Activated T-cell treated with anti-CD3 and anti-CD28 coated beads for 4 hours (primary cell): ENCODE measurements at places on chromosomes 3 and 15.

DNA sequence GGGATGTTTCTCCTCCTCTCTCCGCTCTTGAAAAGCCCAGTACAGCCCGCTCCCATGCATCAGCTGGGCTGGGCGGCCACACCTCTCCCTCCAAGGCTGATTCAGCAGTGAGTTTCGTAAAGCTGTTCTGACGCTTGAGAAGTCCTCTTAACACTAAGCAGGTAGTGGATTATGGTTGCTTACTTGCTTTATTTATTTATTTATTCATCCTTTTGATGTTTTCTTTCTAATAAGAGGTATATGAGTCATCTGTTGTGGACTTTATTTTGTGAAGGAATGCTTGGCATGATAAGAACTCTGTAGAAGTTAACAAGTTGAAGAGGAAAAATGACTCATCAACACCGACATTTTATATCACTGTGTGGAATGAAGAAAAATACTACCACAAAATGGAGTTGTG lies 285.0 kb downstream of the SQOR start:
- no peak for DNase-seq

- DNase-seq: no peak
These were observed 44.2 kb upstream of the ATG7 start for GRCh38 chr3:11228041-11228440.

- no peak for DNase-seq
These were observed 19.2 kb upstream of the PLA2G4F start for GRCh38 chr15:42175671-42176070.

DNA sequence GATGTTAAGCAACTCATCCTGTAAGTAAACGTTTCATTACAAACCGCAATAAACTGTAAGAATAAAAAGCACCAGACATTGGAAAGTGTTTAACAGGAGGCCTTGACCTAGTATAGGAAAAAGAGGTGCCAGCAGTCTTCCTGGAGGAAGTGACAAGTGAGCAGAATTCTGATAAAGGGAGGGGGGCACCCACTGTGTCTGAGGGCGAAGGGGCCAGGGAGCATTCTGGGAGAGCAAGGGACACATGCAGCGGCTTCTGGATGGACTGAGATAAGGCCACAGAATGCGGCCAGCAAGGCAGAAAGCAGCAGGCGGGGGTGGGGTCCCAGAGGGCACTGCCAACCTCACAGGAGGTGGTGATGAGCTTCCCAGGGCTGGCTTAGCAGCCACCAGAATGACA lies 80.2 kb downstream of the MTHFS start:
- no peak for DNase-seq

GRCh38 chr3:98557324-98558010 lies 25.7 kb downstream of the GPR15 start:
- DNase-seq: peak; percentile 19

DNA sequence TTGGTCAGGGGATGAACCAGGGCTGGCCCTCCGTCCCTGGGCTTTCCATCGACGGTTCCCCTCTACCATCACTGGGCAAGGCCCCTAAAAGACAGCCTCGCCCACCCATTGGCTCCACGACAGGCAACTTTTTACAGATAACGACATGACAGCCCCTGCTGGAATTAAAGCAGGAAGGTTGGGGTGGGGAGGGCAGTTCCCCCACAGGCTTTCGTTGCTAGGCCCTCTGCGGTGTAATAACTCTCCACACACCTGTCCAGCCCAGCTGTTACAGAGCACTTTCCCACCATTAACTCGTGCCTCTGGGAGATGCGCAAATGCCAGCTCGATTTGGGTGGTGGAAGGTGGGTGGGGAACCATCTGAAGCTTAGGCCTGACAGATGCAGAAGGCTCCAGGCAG lies 264.2 kb upstream of the TLE3 start:
- DNase-seq: no peak

GRCh38 chr3:9241956-9242355 lies 7.5 kb downstream of the SRGAP3 start:
- DNase-seq: no peak

DNA sequence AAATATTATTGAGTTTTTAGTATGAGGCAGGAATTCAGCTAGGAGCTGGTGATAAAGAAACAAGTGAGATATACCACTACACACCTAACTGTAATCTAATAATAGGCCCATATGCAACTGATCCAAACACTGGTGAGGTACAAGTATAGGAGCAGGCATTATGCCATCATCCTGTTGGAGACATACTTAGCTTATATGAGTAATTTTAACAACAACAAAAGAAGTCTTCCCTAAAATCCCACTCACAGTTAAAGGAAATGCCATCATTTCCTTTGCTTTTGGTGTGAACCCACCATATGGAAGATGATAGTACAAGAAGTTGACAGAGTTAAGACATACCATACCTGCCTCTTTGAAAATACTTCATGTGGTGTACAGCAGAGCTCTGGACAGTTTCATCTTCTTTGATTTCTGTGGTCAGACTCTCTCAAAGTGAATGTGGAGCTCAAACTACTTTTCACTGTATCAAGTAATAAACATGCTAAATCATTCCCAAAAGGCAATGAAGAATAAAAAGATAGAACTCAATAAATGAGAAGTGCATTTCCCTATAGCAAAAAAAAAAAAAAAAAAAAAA lies 85.5 kb downstream of the CD200R1L start:
- no peak for DNase-seq

GRCh38 chr3:158531334-158531733 lies 39.7 kb upstream of the MLF1 start:
- no peak for DNase-seq

GRCh38 chr3:100533176-100533575 lies 40.8 kb downstream of the TMEM45A start:
- no peak for DNase-seq

- no peak for DNase-seq
These were observed 77.1 kb upstream of the MFGE8 start for GRCh38 chr15:88990185-88990679.

DNA sequence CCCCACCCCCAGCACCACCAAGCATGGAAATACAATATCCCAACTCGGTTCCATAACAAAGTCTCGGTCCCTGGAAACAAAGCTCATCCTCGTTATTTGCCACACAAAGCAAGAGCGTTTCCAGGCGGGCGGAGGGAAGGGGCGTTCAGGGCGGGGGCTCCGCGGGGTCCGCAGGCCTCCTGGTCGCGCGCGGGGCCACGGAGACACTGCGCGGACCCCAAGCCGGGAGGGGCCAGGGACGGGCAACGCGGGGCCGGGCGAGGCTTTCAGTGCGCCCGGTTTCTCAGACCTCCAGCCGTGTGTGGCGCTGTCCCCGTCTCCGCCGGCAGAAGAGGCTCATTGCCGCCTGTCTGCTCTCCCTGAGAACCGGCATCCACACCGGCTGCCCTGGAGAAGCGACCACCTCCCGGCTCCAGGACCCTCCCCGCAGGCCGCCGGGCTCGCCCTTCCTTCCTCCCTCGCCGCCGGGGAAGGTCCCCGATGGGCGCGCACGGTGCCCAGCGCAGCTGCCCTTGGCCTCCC lies 329.0 kb downstream of the OCA2 start:
- DNase-seq: no peak

DNA sequence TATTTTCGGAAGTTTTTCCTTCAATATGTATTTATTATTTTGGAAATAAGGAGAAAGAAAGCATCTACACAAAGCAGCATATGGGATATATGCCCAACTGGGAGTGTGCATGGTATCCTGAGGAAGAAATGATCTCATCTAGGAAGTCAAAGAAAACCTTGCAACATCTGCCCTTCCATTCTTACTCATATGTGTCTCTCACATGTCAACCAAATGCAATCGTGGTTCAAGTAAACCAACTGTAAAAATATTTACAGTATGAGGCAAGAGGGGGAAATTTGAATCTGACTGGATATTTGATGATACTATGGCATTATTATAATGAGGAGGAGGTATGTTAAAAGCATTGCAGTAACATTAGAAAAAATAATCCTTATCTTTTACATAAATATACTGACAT lies 3.2 kb upstream of the SCG3 start:
- DNase-seq: no peak

- no peak for DNase-seq
These were observed 140.1 kb downstream of the ADAMTS17 start for GRCh38 chr15:100201376-100202280.

DNA sequence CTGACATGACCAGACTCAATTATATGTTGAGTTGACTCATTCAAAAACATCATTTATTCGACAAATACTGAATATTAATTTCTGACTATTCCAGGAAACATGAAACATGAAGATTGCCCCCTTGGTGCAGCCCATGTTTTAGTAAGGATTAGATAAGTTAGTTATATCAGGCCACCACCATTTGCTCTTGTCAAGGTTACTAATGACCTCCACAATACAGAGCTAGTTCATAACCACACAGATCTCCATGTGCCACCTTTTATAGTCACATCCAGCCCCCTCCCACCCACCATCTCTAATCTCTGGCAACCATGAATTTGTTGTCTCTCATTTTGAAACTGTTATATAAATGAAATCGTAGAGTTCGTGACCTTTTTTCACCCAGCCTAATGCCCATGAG lies 15.7 kb downstream of the KLHL18 start:
- DNase-seq: no peak

GRCh38 chr3:29537889-29538609 lies 257.2 kb downstream of the RBMS3 start:
- no peak for DNase-seq

GRCh38 chr3:167814441-167814951 lies 79.0 kb downstream of the SERPINI1 start:
- no peak for DNase-seq

DNA sequence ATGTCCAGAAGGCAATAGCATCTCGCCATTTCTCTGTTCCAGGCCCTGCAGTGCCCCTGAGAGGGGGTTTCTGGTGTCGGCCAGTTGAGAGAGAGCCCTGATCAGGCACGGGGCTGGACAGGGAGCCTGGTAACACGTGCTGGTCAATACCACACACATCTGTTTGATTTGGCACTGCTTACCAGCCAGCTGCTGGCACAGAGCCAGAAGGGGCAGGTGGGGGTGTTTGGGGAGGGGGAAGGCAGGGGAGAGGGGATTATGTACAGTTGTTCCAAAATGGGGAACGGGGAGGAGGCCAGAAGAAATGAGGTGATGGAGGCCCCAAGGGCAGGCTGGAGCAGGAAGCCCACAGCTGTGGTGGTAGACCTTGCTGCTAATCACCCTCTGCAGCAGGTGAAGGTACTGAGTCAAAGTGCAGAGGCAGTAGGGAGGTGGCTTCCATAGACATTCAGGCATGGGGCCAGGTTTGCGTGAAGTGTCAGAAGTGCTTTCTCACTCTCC lies 153.5 kb upstream of the LPP start:
- DNase-seq: no peak

DNA sequence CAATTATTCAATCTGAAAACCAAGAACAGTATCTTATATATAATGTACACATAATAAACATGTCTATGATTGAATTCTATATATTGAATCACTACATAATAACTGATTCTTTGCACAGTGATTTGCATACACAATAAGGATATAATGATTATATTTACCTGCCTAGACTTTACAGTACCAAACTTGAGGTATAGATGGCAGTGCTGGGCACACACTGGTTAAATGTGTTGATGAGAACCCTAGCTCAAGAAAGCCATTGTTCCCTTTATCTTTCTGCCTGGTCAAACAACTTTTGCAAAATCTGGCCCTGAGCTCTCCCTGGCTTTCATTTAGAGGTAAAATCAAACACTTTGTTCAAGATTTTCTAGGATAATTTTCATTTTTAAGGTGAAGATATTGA lies 697.7 kb downstream of the TUSC7 start:
- DNase-seq: no peak

GRCh38 chr15:22955544-22956119 lies 24.5 kb downstream of the CYFIP1 start:
- no peak for DNase-seq

GRCh38 chr3:128780101-128780837 lies 54.3 kb downstream of the RAB7A start:
- DNase-seq: no peak

DNA sequence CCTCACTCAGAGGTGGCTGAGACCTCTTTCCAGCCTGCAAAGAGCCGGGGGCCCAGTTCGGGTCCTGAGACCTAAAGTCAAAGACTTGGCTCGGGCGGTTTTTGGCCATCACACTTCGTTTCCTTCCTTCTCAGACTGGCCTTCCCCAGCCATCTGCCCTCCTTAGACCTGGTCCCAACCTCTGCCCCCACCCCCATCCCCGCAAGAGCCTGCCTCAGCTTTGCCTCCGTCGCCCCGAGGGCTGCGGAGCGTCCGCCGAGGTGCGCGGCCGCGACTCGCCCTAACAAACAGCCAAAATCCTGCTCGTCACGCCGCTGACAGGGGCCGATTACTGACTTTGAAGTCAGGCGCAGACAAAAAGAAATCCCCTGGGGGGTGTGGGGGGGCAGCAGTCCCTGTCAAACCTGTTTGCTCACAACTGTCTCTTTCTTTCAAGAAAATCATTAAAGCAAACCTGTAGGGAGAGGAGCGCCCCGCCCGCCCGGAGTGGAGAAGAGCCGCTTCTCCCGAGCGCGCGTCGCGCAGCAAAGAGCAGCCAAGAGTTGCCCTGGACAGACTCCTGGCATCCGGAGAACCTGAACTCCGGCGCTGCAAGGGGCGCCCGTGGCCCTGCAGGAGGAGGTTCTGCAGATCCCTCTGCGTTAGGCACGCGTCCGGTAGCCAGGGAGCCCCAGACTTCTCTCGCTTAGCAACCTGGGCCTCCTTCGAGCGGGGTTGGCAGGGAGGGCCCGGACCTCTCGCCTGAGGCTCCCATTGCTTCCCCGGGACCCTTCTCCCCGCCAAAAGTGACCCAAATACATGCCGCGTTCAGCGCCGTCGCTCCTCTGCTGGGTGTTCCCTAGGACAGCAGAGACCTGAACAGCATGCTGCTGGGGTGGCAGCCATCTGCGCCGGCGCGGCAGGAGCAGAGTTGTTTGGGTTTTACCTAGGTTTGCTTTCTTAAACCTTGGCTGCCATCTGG lies 4.5 kb downstream of the SOX14 start:
- no peak for DNase-seq

DNA sequence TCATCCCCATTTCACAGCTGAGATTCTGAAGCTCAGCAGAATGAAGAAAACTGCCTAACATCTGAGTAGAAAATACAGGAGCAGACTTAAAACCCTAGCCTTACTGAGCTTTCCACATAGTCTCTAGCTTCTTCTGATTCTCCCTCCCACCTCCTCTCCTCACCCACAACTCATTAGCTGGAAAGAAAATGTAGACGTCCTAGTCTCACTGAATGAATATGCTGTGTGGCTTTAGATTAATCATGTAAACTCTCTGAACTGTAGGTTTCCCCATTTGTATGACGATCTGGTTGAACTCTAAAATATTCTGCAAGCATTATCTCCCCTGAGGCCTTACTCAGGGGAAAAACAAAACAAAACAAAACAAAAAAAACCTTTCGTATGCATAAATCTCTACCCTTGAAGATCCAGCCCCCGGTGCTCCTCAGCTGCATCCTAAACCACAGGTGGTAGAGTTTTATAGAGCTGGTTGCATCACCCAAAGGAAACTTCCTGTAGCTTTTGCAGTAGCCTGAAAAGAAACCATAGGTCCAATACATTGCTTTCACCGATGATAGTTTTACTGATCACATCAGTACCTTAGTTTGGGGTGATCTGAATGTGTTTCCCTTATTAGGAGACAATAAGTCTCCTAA lies 40.6 kb downstream of the FOXB1 start:
- DNase-seq: no peak
